ENCODE measurements at places on chromosomes 7 and 10.

- DNase-seq: peak; percentile 22
Measured at GRCh38 chr10:73773152-73773879, 8.5 kb upstream of the CHCHD1 start.

DNA sequence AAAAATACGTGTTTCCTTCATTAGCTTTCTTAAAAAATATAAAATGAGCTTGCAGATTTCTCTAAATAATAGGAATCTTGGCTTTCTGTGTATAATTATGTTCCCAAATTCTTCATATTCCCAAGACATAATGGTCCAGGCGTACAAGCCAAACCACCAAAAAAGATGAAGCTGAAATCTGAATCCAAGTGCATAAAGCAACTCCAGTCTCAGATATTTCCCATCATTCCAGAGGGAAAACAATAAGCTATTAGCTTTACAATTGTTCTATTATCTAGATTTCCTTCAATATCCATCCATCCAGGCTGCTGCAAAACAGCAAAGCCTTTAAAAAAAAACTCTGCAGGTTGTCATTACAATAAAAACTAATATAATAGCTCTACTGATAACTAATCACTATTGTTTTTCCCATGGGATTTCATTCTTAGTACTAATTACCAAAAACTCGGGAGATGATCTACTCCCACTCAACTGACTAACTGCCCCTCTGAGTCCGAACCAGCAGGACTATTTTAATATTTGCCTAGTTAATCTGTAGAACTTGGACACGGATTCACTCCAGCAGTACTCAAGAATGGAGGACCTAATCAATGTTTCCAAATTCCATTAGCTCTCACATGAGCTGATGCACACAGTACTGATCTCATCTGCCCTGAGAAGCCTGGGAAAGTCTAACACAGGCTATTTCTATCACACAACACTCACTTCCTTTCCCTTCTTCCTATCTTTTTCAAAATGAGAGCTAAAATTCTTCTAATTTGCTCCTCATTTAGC, 108.9 kb upstream of the ASAH2 start:
- DNase-seq: no peak

- no peak for DNase-seq
Measured at GRCh38 chr7:95473276-95473985, 12.3 kb upstream of the ASB4 start.

DNA sequence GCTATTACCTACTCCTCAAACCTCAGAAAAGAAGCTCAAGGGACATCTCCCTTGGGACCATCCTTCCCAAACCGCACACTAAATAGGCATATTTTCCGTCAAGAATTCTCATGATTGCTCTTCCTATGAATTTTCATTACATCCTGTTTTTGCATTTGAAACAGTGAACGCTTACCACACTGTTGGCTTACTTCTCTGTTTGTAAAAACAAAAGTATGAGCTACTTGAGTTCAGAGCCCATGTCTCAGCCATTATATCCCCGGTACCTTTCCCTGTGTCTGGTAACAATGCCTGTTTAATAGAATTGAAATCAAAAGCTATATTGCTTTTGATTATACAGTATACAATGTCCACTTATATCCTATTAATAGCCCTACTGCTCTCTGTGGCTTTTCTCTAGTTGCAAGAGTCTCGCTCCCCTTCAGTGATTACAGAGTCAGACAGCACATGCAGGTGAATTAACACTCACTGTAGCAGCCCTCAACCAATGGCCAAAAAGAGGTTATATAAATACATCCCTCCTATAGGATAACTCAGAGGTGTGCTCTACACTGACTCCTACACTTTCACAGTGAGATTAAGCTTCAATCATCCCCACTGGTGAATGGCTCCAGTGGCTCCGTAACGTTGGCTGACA, 264.4 kb downstream of the SORCS1 start:
- DNase-seq: no peak

DNA sequence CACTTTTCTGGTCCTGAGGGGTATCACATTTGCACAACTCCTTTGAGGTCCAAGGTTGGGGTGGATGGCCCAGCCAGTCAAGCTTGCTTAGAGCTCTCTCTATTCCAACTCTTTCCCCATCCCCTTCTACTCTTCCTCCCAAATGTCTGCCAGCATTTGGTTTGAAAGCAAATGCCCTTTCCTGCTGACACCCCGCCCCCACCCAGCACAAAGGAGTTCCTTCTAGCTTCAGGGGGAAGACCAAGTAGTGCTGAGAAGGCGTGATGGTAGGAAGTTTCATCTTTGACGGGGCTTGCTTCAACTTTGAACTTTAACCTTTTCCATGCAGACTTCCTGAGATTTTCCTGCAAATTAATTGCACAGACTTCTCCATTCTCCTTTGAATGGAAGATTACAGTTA, 137.5 kb upstream of the TCF7L2 start:
- no peak for DNase-seq

DNA sequence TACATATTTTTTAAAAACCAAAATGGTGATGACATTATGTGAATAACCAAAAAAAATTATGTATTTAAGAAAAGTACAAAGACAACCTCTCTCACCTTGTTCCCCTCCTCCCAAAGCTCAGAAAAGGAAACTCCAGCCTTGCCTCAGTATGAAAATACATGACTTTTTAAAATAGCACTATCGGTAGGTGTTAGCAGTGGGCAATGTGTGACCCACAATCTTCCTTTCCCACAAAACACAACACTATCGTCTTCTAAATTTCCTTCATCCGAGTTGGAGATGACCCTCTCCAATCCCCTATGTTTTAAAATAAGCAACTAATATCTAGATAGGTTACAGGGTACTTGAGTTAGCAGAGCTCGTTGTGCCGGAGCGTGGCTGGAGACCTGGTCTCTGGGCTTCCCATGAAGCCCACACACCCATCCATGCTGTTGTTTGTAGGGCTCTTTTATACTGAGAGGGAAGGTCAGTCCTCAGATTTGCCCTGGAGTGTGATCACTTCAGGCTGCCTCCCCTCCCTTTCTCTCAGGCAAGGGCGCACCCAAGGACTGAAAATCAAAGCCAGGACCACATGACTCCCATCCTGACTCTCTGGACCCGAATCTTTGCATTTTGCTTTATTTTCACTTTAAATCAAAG, 107.6 kb downstream of the JAZF1 start:
- DNase-seq: no peak

DNA sequence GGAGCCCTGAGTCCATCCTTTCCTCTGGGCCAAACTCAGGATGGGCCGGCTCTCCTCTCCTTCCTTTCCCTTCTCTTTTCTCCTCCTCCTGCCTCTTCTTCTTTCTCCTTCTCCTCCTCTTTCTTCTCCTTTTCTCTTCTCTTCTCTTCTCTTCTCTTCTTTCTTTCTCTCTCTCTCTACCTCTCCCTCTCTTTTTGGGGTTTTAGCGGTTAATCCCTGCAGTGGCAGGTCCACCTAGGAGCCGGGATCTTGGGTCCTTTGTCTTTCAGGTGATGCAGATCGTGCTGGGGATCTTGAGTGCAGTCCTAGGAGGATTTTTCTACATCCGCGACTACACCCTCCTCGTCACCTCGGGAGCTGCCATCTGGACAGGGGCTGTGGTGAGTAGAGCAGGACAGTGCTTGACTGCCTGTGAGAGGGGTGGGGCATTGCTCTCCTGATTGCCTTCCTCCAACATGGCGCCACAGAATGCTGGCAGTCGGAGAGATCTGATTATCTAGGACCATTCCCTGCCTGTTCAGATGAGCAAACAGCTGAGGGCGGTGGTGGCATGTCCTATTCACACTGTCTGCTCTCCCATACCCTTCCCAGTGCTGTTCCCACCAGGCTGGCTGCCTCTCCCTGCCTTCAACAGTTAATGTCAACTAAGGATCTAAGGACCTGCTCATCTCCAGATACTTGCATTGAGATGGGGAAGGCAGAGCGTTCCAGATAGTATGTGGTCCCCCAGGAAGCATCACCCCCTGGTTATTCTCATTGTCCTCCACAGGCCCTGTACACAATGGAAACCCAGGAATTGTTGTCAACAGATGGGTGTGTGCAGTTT, 1.6 kb downstream of the TMEM176A start:
- DNase-seq: no peak

- no peak for DNase-seq
Measured at GRCh38 chr7:50426280-50427045, 23.7 kb downstream of the FIGNL1 start.

DNA sequence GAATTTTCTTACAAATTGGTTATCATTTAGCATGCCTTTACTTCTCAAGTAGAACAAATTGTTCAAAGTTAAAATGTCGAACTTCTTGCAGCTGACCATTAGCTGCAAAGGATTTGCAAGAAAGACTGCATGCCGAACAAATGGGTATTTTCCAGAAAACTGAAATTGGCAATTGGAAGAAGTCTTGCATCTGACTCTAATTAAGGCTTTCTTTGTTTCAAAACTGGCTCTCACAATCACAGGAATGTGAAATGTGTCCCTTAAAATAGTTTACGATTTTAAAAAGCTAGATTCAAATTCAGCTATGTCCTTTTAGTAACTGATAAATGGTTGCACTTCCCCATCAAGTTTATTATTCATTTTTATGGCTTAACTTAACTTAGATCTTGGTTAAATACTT, 207.9 kb downstream of the ARL4A start:
- DNase-seq: no peak

GRCh38 chr10:129628823-129629222, 161.8 kb downstream of the MGMT start:
- no peak for DNase-seq

DNA sequence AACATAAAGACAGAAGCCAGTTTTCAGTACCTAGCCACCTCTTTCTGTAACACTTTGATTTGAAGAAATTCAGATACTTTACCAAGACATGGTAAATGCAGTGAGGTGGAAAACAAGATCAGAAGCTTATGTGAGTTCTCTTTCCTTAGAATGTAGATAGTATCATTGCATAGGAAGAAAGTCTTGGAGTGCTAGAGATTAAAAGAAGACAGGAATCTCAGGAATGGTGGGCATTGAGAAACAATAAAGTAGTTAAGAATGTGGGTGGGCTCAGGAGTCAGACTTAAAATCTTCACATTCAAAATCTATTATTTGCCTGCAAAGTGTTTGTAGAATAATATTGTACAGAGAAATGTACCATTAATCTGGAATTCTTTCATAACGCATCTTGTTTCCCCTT, 58.9 kb downstream of the POLL start:
- no peak for DNase-seq

- DNase-seq: no peak
Measured at GRCh38 chr10:10314626-10315025, 703.0 kb upstream of the CELF2 start.

GRCh38 chr10:122207596-122207995, 63.5 kb upstream of the BTBD16 start:
- DNase-seq: no peak

DNA sequence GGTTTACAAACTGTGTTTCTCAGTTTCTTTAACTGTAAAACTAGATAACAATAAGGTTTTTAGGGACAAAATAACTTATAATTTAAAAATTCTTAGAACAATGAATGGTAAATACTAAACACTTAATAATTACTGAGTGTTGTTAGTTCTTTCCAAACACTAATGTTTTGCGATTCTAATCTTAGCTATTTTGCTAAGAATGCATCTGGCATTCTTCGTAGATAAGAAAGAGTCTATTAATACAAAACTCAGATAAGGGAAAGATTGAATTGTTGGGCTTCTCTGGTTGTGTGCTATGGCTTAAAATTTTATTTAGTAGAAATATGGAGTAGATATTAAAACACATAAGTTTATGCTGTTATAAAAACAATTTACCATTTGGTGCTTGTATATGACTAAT, 45.4 kb downstream of the TMEM229A start:
- no peak for DNase-seq

DNA sequence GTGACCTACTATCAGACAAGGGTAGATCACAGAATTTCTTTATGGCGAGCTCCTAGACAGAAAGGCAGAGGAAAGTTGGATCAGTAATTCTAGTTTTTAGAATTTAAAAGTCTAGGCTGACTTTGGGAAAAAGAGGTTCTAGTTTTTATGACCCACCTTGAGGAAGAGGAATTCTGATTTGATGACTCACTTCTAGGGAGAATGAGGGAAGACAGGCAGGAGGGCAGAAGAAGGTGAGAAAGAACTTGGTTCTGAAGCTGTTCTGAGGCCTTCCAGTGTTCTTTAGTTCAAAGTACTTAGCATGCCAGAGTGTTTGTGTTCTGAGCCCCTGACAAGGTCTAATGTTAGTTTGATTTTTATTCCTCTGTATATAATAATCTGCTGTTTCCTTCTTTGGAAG, 97.2 kb downstream of the PODXL start:
- peak; percentile 17 for DNase-seq

DNA sequence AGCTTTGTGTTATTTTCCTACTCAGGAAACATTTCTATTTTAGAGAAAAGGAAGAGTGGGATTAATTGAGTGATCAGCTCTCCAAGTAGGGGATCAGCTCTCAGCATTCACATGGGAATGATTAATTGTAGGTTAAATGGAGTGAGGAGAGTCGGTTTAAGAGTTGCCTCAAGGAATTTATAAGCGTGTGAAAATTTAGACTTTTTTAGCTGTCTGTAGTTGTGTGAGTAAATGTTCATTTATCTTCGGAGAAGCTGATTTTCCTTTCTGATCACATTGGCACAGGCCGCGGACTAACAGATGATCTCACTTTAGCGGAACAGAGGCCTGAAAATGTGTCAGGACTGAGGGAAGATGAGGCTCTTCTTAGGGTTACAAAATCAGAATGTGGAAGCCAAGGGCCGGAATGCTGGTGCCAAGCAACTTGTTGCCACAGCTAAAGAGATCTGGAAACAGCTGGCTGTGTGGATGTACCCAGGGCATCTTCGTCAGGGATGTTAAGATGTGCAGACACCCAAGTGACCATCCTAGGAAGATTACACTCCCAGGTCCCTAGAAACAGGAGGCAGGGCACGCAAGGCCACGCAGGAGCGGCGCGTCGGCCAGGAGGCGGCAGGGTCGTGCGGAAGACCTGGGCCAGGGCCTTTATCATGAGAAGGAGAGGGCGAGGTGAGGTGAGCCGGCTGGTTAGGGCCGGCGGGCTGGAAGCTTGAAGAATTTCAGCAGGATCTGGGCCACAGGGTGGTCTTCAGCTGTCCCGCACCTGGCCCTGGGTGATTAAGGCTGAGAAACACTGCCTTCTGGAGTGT, 35.1 kb upstream of the TTYH3 start:
- no peak for DNase-seq

DNA sequence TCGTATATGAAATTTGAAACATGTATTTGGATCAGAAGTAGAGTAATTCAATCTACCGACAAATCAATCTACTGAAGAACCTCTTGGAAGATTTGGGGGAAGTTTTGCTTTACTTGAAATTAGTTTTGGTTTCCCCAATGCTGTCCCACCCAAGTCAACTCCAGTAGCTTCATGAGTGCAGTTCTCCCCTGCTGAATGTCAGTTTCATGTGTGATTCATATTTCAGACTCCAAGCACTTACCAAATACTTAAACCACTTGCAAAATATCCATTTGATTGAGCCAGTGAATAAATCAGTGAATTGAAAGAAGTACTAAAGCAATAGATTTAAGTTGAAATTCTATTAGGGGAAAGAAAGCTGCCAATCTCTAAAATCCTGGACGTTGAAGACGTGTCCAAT, 9.3 kb downstream of the CALML5 start:
- no peak for DNase-seq

- no peak for DNase-seq
Measured at GRCh38 chr10:110783509-110784107, 88.1 kb upstream of the PDCD4 start.

DNA sequence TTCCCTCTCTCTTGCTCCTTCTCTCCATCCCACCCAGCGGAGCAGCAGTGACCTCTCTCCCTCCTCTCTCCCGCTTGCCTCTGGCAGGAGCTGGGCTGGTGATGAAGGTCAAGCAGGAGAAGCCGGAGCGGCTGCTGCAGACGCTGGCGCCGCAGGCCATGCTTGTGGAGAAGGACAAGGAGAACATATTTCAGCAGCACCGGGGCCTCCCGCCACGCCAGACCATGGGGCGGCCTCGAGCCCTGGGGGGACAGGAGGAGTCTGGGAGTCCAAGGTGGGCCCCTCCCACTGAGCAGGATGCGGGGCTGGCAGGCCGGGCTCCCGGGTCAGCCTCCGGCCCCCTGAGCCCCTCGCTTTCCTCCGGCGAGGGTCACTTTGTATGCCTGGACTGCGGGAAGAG, 17.3 kb downstream of the ZNF775 start:
- DNase-seq: no peak

Data from EL (cell line).